ENCODE measurements at places on chromosomes 12 and 14.

DNA sequence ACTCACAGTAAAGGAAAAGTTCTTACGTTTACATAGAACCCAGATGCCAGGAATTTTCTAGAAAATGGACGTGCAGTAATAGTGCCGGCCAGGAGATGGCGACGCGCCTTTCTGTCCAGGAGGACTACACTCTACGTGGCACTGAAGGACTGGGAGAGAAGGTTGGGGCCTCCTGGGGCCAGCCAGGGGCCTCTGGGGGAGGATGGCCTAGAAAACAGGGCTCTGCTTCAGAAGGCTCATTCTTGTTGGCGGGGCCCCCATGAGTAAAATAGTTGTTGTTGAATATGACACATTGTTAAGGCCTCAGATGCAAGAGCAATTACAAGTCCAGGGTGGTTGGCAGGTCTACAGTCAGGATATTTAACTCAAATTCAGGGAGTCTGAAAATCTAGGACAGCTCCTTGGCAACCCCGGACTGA is 120.1 kb upstream of the MAX start:
- DNase-seq: peak; percentile 61
- H3K27me3 ChIP-seq: no peaks in the 10 kb centered on the region
- peaks cover 27% of the 10 kb centered on the region for H3K4me1 ChIP-seq
- no peak overlapping the region for H3K4me3 ChIP-seq

DNA sequence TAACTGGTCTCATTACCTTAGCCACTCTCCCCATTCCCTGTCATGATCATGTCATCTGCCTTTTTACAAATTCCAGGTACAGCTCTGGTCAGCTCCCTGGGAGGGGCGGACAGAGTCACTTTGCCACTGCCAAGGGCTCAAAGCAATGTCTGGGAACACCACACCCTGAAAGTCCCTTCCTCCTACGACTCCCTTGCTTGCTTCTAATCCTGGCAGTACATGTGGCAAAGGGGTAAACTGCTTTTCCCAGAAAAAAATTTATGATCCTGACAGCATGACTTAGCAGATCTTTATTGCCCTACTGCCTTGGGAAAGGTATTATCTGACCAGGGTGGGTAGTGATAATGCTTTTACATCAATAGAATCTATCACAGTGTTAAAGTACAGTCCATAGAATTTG is 376.0 kb upstream of the PDE3A start:
- no peak overlapping the region for H3K27ac ChIP-seq
- no peaks in the 10 kb centered on the region for H3K4me1 ChIP-seq
- H3K36me3 ChIP-seq: no peaks in the 10 kb centered on the region

DNA sequence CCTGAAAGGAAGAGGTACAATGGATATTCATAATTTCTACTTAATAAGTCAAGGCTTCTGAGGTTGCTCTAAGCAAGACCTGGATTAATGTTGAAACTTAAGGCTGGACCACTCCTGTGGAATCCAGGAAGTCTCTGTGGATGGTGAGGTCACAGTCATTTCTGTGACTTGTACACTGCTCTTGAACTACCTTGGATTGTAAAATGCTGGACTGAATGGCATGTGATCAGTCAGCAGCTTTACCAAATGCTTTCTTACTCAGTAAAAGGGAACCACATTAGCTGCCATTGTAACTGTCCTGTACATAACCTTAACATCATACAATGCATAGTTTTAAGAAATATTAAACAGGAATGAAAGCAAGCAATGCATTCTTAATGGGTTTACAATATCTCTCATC is 182.9 kb downstream of the NOVA1 start:
- H3K36me3 ChIP-seq: no peaks in the 10 kb centered on the region
- H3K4me1 ChIP-seq: no peaks in the 10 kb centered on the region
- H3K27ac ChIP-seq: no peak overlapping the region
- H3K4me3 ChIP-seq: no peak overlapping the region
- no peaks in the 10 kb centered on the region for H3K27me3 ChIP-seq
- DNase-seq: no peak

GRCh38 chr14:94638339-94638738 is 26.1 kb downstream of the SERPINA3 start:
- H3K27ac ChIP-seq: no peak overlapping the region
- no peak overlapping the region for H3K4me3 ChIP-seq
- H3K27me3 ChIP-seq: no peaks in the 10 kb centered on the region
- H3K4me1 ChIP-seq: no peaks in the 10 kb centered on the region
- DNase-seq: no peak

DNA sequence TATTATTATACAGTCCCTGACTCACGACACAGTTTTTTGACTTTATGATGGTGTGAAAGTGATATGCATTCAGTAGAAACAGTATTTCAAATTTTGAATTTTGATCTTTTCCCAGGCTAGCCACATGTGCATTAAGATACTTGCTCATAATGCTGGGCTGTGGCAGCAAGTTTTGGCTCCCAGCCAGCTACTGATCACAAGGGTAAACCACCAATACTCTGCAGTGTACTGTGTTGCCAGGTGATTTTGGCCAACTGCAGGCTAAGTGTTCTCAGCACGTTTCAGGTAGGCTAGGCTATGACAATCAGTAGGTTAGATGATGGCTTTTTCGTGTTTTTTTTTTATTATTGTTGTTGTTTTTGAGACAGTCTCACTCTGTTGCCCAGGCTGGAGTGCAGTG is 69.4 kb upstream of the ACTN1 start:
- peaks cover 2% of the 10 kb centered on the region for H3K27me3 ChIP-seq
- H3K27ac ChIP-seq: no peak overlapping the region
- peak; percentile 11 for DNase-seq
- H3K4me1 ChIP-seq: no peaks in the 10 kb centered on the region
- H3K36me3 ChIP-seq: peaks cover 11% of the 10 kb centered on the region
- H3K4me3 ChIP-seq: no peak overlapping the region

- no peak overlapping the region for H3K4me3 ChIP-seq
- H3K27me3 ChIP-seq: no peaks in the 10 kb centered on the region
- H3K27ac ChIP-seq: no peak overlapping the region
- DNase-seq: no peak
- H3K4me1 ChIP-seq: no peaks in the 10 kb centered on the region
Observed at GRCh38 chr14:44081146-44081545, 425.9 kb downstream of the FSCB start.

- H3K27ac ChIP-seq: peak overlapping the region; percentile 76
- H3K4me1 ChIP-seq: peaks cover 53% of the 10 kb centered on the region
- H3K27me3 ChIP-seq: no peaks in the 10 kb centered on the region
- no peak for DNase-seq
Observed at GRCh38 chr14:65439117-65439516, 26.6 kb downstream of the FUT8 start.

- no peaks in the 10 kb centered on the region for H3K36me3 ChIP-seq
- H3K27ac ChIP-seq: no peak overlapping the region
- no peaks in the 10 kb centered on the region for H3K27me3 ChIP-seq
- peaks cover 50% of the 10 kb centered on the region for H3K4me1 ChIP-seq
Observed at GRCh38 chr12:53495903-53496751, 3.1 kb downstream of the MAP3K12 start.

- no peak overlapping the region for H3K27ac ChIP-seq
- H3K36me3 ChIP-seq: peaks cover 2% of the 10 kb centered on the region
- H3K4me3 ChIP-seq: no peak overlapping the region
- no peaks in the 10 kb centered on the region for H3K27me3 ChIP-seq
- no peaks in the 10 kb centered on the region for H3K4me1 ChIP-seq
- no peak for DNase-seq
Observed at GRCh38 chr14:51269634-51270033, 29.6 kb downstream of the TMX1 start.

- no peaks in the 10 kb centered on the region for H3K27me3 ChIP-seq
- DNase-seq: peak; percentile 70
- peaks cover 21% of the 10 kb centered on the region for H3K36me3 ChIP-seq
- peak overlapping the region; percentile 76 for H3K4me3 ChIP-seq
Observed at GRCh38 chr12:124994437-124994975, 1.1 kb downstream of the BRI3BP start.

- H3K27ac ChIP-seq: no peak overlapping the region
- H3K27me3 ChIP-seq: peaks cover 15% of the 10 kb centered on the region
- no peaks in the 10 kb centered on the region for H3K4me1 ChIP-seq
- no peak overlapping the region for H3K4me3 ChIP-seq
Observed at GRCh38 chr14:93970585-93970964, 5.8 kb downstream of the ASB2 start.

- no peak overlapping the region for H3K4me3 ChIP-seq
- no peak overlapping the region for H3K27ac ChIP-seq
- H3K36me3 ChIP-seq: peaks cover 27% of the 10 kb centered on the region
- DNase-seq: no peak
Observed at GRCh38 chr14:60097974-60098373, 6.3 kb downstream of the PCNX4 start.
